ENCODE measurements at places on chromosomes 1 and 21. TPM values are rescaled to one million over a fixed set of nuclear protein-coding genes. Genes with fewer than 3 reads are reported as not detected.

GRCh38 chr21:45811136-45811535 is 167.6 kb downstream of the PCBP3 start:
- DNase-seq, result no peak

Gene ZMYM4
- total RNA-seq, result 28.5 TPM

GRCh38 chr1:155882766-155883165 is 23.4 kb downstream of the SYT11 start:
- no peak for DNase-seq

DNA sequence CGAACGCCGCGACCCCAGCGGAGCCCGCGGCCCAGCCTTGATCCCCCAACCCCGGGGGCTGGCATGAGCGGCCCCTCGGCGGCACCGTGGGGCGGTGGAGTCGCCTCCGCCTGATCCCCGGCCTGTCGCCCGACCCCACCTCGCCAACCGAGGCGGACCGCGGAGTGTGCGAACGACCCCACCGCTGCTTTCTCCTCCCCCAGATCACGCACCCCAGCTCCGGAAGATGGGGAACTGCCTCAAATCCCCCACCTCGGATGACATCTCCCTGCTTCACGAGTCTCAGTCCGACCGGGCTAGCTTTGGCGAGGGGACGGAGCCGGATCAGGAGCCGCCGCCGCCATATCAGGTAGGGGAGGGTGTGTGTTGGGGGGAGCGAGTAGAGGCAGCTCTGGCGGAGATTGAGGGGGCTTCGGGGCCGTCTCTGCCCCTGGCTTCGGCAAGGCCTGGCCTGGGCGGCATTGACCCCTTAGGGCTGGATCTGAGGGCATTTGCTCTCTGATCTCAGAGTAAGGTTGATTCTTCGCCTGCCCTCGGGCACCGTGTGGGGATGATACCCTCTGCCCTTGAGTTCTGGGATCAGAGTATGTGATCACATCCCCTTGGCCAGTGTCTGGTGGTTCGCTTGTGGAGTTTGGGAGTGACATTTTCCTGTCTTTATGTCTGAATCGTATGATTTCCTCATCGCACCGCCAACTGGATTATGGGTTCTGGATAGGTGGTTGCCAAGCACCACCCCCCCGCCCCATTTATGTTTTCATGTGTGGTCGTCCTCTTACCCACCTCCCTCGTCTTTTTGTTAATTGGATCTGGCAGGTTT is 668 bp downstream of the RNF11 start:
- DNase-seq, result peak; percentile 26

Gene DIO1
- total RNA-seq, result not detected

- DNase-seq, result no peak
Observed at GRCh38 chr1:200767321-200767720, 28.6 kb downstream of the CAMSAP2 start.

DNA sequence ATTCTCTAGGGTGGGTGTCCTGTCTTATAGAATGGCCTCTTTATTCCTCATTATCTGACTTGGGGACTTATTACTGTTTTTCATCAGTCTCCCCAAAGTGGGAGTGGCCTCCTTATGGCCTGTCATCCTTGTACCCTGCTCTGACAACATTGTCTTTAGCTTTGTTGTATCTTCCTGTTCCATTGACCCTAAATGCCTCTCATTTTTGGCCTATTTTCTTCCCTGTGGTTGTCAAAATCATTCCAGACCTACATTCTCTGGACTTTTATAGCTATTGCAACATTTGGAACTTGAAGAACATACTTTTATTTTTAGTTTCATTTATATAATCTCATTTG is 9.7 kb downstream of the SFT2D2 start:
- no peak for DNase-seq

GRCh38 chr1:97277891-97278654 is 556.5 kb downstream of the PTBP2 start:
- peak; percentile 87 for DNase-seq

Gene BARHL2
- total RNA-seq, result not detected

DNA sequence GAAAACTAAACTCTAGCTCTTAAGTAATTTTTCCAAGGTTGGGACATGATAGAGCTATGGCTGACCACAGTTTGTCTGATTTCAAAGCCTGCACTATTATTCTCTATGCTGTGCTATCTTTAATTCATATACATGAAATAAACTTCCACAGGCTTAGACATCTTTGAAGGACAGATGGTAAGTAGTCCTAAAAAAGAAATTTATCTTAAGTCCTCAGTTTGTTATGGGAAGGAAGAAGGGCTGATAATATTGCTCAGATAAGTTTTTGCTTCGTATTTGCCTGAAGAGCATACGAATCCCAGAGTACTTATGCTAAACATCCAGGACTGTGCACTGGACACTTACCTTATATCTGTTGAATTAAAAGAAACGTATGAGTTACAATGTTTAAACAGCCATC is 39.6 kb downstream of the VCAM1 start:
- no peak for DNase-seq

DNA sequence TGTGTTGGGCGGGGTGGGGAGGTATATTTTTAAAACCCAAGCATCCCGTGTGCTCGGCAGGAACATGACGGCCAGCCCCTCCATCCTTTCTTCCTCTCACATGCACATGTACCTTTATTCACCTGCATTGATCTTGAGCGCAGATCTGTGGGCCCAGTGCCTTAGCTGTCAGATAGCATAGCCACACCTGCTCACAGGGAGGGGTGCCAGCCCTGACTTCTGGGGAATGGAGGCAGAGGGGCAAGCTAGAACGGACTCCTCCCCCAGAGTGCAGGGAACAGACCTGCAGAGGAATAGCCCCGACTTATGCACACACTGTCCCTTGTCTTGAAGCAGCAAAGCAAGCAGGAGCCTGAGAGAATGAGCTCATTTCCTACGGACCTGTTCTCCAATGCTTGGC is 56.1 kb downstream of the DESI2 start:
- no peak for DNase-seq

Gene KCNE2
- not detected for total RNA-seq

DNA sequence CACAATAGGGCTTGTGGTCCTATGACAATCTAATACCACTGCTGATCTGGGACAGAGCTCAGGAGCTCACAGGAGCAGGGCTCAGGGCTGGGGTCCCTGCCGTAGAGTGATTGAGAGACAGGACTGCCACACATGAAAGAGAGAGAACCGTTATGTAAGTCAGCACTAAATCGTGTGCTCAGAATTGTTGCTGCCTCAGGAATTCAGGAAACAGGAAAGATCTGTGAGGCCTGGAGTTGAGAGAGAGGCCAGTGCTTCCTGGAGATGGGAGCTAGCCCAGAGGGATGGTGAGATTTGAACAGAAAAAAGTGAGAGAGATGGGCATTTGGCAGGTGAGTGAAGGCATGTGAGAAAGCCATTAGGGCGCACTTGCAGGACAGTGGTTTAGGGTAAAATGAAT is 17.5 kb upstream of the ACBD6 start:
- no peak for DNase-seq

Gene ZNF648
- not detected for total RNA-seq

GRCh38 chr1:116372651-116373430 is at the start of gene ATP1A1:
ATP1A1 (plus strand) TSS chr1:116373244; CDS start chr1:116373512, 268 bp downstream.
- peak; percentile 95 for DNase-seq

Measured in PC-3 (cell line).